Stomach (tissue), 19 donors: ENCODE measurements at places on chromosomes 4 and X. TPM values are rescaled to one million over a fixed set of nuclear protein-coding genes. Genes with fewer than 3 reads are reported as not detected.

NAAA gene
- polyA plus RNA-seq: 12.8 TPM

HSFX4 gene
- not detected for polyA plus RNA-seq

DNA sequence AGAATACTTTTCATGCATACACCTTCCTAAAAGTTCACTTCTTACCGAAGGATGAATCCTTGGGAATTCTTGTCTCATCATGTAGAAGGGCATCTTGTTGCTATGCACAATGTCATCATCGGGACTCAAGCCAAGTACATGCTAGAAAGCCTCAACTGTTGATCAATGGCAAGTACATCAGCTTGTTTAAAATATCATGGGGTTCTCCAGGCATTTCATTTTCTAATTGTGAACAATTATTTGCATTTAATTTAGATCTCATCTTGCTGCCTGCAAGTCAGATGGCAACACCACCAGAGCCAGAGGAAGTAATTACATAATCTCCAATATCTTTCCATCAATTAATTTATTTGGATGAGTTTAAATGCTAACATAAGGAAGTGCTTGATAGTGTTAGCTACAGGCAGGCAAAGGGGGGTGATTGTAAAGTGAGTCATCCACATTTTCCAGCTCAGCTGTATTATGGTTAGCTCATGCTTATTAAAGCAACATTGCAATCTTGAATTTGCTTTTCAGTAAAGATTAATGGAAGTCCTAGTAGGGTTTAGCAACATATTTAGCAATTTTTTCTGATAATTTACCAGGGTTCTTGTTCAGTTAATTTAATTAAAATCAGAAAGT lies 356.5 kb downstream of the CBLL2 start:
- DNase-seq: peak; percentile 44

GRCh38 chr4:79209081-79209480 lies 116.8 kb downstream of the NAA11 start:
- no peak for DNase-seq

DNA sequence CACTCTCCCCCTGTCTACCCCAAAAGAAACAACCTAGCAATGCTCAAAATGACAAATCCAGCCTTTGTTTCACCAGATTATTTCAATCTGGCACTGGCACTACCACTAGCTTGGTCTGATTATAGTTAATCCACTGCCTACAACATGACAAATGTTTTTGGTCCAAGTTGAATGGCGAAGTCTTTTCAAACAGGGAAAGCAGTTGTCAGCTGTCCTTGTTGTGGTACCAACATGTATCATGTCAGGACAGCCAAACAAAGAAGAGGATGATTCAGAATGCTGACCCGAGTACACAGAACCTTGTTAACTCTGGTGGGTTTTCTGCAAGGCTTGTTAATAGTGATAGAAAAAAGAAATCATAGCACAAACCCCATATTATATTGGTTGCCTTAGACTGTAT lies 160.8 kb upstream of the ANK2 start:
- no peak for DNase-seq

- peak; percentile 61 for DNase-seq
Observed at GRCh38 chrX:120769576-120770341, 105.9 kb downstream of the CT47B1 start.

DNA sequence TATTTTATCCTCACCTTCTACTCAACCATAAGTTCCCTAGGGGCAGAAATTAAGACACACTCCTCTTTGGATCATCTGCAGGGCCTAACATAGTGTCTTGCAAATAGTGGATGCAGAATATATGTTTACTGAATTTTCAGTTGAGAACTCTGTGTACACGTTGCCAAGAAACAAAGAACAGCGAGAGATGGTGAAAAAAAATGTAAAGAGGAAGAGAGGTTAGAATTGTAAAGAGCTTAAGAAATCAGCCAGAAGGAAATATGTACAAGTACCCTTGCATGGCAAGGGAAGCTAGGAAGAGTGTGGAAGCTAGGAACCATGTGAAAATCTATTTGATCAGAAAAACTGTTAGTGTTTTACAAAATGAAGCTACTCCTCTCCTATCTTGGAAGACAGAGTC lies 431.0 kb downstream of the SMARCA1 start:
- DNase-seq: no peak

GRCh38 chr4:100547541-100548199 lies 29.8 kb upstream of the EMCN start:
- DNase-seq: no peak

DNA sequence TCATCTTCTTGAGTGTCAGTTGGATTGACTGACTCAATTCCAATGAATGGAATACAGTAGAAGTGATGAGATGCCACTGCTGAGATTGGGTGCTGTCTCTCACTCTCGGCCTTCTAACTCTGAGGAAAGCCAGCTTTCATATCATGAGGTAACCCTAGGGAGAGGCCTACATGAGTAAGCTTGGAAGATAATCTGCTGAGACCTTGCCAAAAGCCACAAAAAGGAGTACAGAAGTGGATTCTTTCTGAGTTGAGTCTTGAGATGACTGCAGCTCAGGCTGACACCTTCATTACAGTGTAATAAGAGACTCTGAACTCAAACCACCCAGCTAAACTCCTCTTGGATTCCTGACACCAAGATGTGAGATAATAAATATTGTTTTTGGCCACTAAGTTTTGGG lies 537.4 kb upstream of the MAGEB18 start:
- no peak for DNase-seq
